Fibroblast of lung (primary cell): ENCODE measurements at places on chromosomes 13 and 19. TPM values are rescaled to one million over a fixed set of nuclear protein-coding genes. Genes with fewer than 3 reads are reported as not detected.

The CACNA1A gene
- total RNA-seq = 1.8 and 9.7 TPM in 2 replicates

The ICAM4 gene
- total RNA-seq = 1.8 and 4.1 TPM in 2 replicates

The WDR88 gene
- under 0.01 TPM in 1 of 2 replicates, not detected in the other for total RNA-seq

The ZNF442 gene
- 2.3 and 5.1 TPM in 2 replicates for total RNA-seq

The CD79A gene
- total RNA-seq = under 0.01 and 0.17 TPM in 2 replicates

The ZNF90 gene
- total RNA-seq = 1.5 and 2.8 TPM in 2 replicates

The SLC6A16 gene
- under 0.01 TPM in 2 replicates for total RNA-seq

The JSRP1 gene
- total RNA-seq = not detected in 2 replicates

The ZNF135 gene
- total RNA-seq = 6.2 and 11.2 TPM in 2 replicates

The GIPR gene
- total RNA-seq = not detected in 2 replicates

The TINCR gene
- under 0.01 and 0.17 TPM in 2 replicates for total RNA-seq

The ZNF610 gene
- total RNA-seq = 3.3 and 5.3 TPM in 2 replicates
